ENCODE measurements at places on chromosomes 11 and 22. TPM values are rescaled to one million over a fixed set of nuclear protein-coding genes. Genes with fewer than 3 reads are reported as not detected.

YPEL1 gene
- total RNA-seq = 2.2 TPM

NFAM1 gene
- under 0.01 TPM for total RNA-seq

INS gene
- not detected for total RNA-seq

HDHD5 gene
- 31.8 TPM for total RNA-seq

CDCA5 gene
- total RNA-seq = 3.3 TPM

LSP1 gene
- 54.6 TPM for total RNA-seq

OR5P2 gene
- not detected for total RNA-seq

ARAP1 gene
- 95.2 TPM for total RNA-seq

BIRC3 gene
- 1.8 TPM for total RNA-seq

TTC36 gene
- 1.1 TPM for total RNA-seq

LARGE2 gene
- not detected for total RNA-seq

TEX12 gene
- 0.59 TPM for total RNA-seq

EMID1 gene
- 0.29 TPM for total RNA-seq

CALCA gene
- total RNA-seq = not detected

OR52M1 gene
- not detected for total RNA-seq

FJX1 gene
- 10.3 TPM for total RNA-seq

GLYAT gene
- not detected for total RNA-seq
